A549 (cell line): ENCODE measurements at places on chromosomes 6 and 20. TPM values are rescaled to one million over a fixed set of nuclear protein-coding genes. Genes with fewer than 3 reads are reported as not detected.

- no peak for DNase-seq
Observed at GRCh38 chr6:167979436-167980139, 17.9 kb upstream of the KIF25 start.

- DNase-seq = no peak
Observed at GRCh38 chr6:37623666-37624065, 74.0 kb downstream of the MDGA1 start.

GRCh38 chr20:8309634-8310033 lies 177.6 kb downstream of the PLCB1 start:
- no peak for DNase-seq

The TP53TG5 gene
- not detected in 3 replicates for polyA plus RNA-seq
